Myometrial cell (primary cell): ENCODE measurements at places on chromosomes 7 and 10. TPM values are rescaled to one million over a fixed set of nuclear protein-coding genes. Genes with fewer than 3 reads are reported as not detected.

PLEKHS1 gene
- not detected in 2 replicates for total RNA-seq

TRIL gene
- under 0.01 TPM in 1 of 2 replicates, not detected in the other for total RNA-seq

GPR15LG gene
- not detected in 2 replicates for total RNA-seq

ARHGAP22 gene
- 27.6 and 33.2 TPM in 2 replicates for total RNA-seq

FHIP2A gene
- total RNA-seq = 10.7 and 12.8 TPM in 2 replicates

SLC18A3 gene
- not detected in 2 replicates for total RNA-seq

CLDN12 gene
- 24.8 and 30.3 TPM in 2 replicates for total RNA-seq

RSBN1L gene
- total RNA-seq = 4.9 and 7.8 TPM in 2 replicates

TMEM130 gene
- not detected in 2 replicates for total RNA-seq

UNC5B gene
- 18.8 and 21.3 TPM in 2 replicates for total RNA-seq
